ENCODE measurements at places on chromosomes 16 and 17.
A peak's percentile ranks its signal among the peaks of the same experiment; 100 is the strongest.

DNA sequence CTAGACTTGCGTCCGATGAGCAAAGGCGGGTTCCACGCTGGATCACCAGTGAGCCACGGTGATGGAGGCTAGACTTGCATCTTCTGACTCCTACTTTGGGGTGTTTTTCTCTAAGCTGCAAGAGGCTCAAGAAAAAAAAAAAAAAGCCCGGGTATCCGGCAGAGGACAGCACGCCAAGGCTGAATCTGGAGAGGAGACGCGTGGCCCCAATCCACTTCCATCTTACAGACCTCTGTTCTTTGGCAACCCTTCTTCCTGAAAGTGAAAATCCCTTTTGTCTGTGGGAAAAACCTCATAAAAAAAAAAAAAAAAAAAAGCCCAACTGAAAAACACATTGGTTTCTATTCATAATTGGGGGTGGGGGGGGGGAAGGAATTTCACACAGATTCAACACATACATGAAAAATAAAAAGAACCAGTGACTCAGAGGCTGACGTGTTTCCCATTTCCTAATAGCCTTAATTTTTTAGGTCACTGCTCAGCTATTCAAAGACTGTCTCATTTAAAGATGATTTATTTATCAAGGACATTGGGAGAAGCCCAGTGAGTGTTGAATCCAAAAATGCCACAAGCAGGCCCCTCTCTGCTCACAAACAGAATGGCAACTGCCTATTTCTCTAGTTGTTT, 258.3 kb downstream of the FOXL1 start:
- no peak for DNase-seq

GRCh38 chr16:83393196-83393981, 414.4 kb upstream of the HSBP1 start:
- DNase-seq = no peak

DNA sequence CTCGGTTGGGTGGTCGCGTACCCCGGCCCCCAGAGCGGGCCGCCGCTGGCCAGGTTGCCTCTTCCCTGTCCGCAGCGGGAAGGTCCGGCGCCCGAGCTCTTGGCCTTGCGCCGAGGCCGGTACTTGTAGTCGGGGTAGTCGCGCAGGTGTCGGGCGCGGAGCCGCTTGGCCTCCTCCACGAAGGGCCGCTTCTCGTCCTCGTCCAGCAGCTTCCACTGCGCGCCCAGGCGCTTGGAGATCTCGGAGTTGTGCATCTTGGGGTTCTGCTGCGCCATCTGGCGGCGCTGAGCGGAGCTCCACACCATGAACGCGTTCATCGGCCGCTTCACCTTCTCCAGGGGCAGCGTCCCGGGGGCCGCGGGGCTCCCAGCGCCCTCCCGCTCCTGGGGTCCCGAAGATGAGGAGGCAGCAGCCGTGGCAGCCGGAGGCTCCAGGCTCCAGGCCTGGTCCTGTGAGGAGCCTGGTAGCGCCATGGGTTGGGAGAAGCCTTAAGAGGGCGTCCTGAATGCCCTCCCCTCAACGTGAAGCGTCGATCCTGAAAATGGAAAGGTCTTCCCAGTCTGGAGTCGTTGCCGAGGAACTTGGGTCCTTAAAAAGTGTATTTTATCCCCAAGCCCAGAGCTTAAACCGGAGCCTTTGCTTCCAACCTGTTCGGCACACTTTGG, 558 bp downstream of the SOX15 start:
- DNase-seq = peak; percentile 91

DNA sequence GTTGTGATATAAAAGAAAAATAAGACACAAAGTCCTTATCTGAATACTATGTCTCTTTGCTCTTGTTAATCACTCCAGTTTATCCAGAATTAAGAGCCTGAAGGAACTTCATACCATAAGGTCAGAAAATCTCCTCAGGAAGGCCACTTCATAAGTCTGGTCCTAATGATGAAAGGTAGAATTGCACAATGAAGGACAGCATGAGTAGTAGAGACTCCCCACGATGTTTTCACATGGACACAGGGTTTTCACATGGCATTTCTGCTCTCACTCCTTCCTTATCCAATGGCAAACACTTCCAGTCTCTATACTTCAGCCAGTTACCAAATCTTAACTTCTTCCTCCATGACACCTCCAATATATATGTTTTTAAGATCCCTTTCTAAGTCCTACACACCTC, 10.2 kb upstream of the C17orf78 start:
- no peak for DNase-seq

DNA sequence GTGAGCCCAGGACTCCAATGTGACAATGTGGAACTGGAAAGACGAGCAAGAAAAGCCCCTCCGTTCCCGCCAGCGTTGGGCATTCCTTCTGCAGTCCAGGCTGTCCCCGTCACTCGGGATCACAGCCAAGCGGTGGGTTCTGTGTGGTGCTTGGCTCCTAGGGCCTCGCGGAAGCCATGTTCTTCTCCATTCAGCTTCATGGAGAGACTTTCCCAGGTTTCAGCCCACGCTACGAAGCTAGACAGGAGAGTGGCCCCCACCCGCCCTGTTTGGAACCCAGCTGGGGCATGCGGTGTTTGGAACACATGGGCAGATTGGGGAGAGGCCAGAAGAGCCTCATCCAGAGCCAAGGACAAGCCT, 5.8 kb downstream of the LMF1 start:
- DNase-seq = no peak

GRCh38 chr17:48497103-48497502, 33.7 kb downstream of the HOXB1 start:
- no peak for DNase-seq

- DNase-seq = no peak
Observed at GRCh38 chr17:2028234-2028614, 1.7 kb upstream of the DPH1 start.

- DNase-seq = peak; percentile 90
Observed at GRCh38 chr17:43368740-43369506, 29.9 kb upstream of the ARL4D start.

DNA sequence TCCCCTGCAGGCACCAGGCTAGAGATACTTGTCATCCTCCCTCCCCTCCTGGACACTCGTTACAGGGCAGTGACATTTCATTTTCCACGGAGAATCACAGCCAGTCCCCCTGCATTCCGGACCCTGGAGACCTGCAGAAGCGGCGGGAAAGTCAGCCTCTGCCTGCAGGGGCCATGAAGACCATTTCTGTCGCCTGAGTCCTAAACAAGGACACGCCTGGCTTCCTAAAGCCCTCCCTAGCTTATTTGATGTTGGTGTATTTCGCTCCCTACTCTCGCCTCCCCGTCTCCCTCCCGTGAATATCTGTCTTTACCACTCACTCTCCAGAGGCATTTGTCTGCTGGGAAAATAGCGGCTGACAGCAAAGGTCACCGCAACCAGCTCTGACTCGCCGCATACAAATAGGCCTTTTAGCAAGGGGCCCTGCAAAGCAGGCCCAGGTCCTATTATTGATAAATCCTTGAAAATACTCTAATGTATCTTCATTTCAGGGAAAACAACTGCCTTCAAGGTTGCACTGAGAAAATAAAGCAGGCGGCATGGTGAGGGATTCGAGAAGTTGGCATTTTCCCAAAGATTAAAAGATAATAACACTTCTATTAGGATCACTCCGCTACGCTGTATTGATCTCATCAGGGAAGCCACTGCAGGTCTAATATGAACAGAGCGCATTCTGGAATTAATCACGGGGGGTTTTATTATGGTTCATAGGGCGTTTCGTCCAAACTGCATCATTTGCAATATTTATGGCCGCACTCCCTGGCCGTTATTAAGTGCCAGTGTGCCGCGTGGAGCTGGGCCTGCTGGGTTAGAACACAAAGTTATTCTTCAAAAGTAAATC, 447.1 kb upstream of the CDH5 start:
- DNase-seq = no peak

DNA sequence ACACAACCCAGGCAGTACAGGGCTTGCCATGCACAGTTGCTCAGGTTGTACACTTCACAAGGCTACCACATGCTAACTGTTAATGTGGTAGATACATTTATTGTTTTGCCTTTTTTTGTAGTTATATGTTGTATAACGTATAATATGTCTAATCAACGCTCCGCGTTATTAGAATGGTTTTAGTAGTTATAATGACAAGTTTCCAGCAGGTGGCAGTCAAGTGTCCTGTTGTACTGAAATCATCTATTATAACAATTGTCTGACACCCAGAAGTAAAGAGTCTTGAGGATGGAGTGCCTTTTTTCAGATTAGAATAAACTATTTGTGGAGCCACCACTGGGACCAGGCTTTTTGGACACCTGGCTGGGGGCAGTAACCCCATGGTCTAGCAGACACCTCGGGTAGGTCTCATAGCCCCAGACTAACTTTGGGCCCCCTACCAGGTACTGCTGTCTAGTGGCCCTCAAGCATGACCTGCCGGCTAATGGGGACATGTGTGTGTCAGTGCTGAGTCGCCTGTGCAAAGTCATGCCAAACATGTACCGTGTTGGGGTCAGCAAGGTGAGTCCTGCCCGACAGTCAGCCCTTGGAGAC, 32.8 kb downstream of the MYO15A start:
- DNase-seq = peak; percentile 54

GRCh38 chr16:68094614-68094934, 9.4 kb downstream of the NFATC3 start:
- no peak for DNase-seq

DNA sequence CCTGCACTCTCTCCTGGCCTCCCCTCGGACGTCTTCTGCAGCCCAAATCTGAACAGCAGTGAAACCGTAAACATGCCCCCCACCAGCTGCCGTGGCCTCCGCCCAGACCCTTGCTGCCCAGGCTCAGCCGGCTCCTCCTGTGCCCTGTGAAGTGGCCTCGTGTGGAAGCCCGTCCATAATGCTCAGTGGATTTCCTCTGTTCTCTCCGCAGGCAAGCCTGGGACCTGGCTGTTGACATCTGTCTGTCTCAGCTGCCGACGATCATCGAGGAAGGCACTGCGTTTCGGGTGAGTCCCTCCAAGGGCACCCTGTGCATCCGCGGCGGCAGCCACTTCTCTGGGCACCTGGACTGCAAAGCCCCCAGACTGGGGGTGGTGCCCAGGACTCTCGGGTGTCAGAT, 153.9 kb upstream of the CHMP6 start:
- no peak for DNase-seq

- no peak for DNase-seq
Observed at GRCh38 chr17:17346428-17347233, 43.5 kb downstream of the NT5M start.

All from erythroblast (primary cell).